Activated T-helper 2 cell treated with anti-CD3 and anti-CD28 coated beads, Interferon-gamma antibody, Interleukin-2, Interleukin-4, amounts not matched to agents 10 μg/mL and 5 μg/mL and 100 μg/mL, durations not matched to agents 14 hours and 24 hours and 36 hours (primary cell): ENCODE measurements at places on chromosomes 2 and 18. TPM values are rescaled to one million over a fixed set of nuclear protein-coding genes. Genes with fewer than 3 reads are reported as not detected.

GRCh38 chr2:152330235-152330866 is 4.6 kb upstream of the FMNL2 start:
- H3K27me3 ChIP-seq: peaks cover 29% of the 10 kb centered on the region
- H3K4me3 ChIP-seq: no peak overlapping the region
- no peaks in the 10 kb centered on the region for H3K36me3 ChIP-seq
- peaks cover 7% of the 10 kb centered on the region for H3K4me1 ChIP-seq

- H3K27me3 ChIP-seq: no peaks in the 10 kb centered on the region
- peak overlapping the region; percentile 97 for H3K27ac ChIP-seq
- peak; percentile 18 for DNase-seq
- H3K4me1 ChIP-seq: peaks cover 57% of the 10 kb centered on the region
- H3K36me3 ChIP-seq: peaks cover 45% of the 10 kb centered on the region
Measured at GRCh38 chr2:240564561-240565332, 3.5 kb upstream of the RNPEPL1 start.

LIMS4 gene
- 0.21 TPM in 1 of 2 replicates, not detected in the other for total RNA-seq

DNA sequence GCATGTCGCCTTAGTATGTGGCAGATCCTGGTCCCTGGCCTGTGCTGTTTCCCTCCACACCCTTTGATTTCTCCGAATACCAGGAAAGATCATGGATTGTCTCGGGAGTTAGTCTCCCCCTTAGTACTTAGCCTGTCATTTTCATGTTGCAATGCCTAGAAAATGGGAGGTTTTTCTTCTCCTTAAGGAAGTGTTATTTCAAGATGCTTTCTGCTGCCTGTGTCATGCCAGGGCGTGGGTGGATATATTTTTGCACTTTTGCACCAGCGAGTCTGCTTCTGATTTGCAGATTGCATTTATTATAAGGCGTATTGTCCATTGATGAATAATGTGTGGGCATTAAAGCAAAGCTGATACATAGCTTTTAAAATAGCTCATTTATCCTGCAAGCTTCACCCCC is 223.5 kb downstream of the NEDD4L start:
- no peak for DNase-seq
- H3K4me3 ChIP-seq: no peak overlapping the region
- H3K4me1 ChIP-seq: peaks cover 6% of the 10 kb centered on the region

ANKRD23 gene
- total RNA-seq: 7.0 and 9.1 TPM in 2 replicates

LIMS3 gene
- not detected in 2 replicates for total RNA-seq

GRCh38 chr18:52888014-52888413 is 548.0 kb downstream of the DCC start:
- no peaks in the 10 kb centered on the region for H3K27me3 ChIP-seq
- no peaks in the 10 kb centered on the region for H3K4me1 ChIP-seq
- no peak overlapping the region for H3K27ac ChIP-seq

GRCh38 chr2:46101557-46102220 is 195.5 kb upstream of the EPAS1 start:
- H3K27me3 ChIP-seq: peaks cover 2% of the 10 kb centered on the region
- H3K27ac ChIP-seq: no peak overlapping the region
- peaks cover 17% of the 10 kb centered on the region for H3K36me3 ChIP-seq
- H3K4me3 ChIP-seq: no peak overlapping the region
- no peak for DNase-seq
- peaks cover 25% of the 10 kb centered on the region for H3K4me1 ChIP-seq

GPR17 gene
- total RNA-seq: not detected in 2 replicates

GRCh38 chr2:53886406-53887280 is 26.9 kb upstream of the GPR75 start:
- peaks cover 85% of the 10 kb centered on the region for H3K36me3 ChIP-seq
- no peak for DNase-seq
- peak overlapping the region; percentile 47 for H3K27ac ChIP-seq
- no peaks in the 10 kb centered on the region for H3K27me3 ChIP-seq
